Fibroblast of skin of right biceps (primary cell): ENCODE measurements at places on chromosomes 16 and 17.

DNA sequence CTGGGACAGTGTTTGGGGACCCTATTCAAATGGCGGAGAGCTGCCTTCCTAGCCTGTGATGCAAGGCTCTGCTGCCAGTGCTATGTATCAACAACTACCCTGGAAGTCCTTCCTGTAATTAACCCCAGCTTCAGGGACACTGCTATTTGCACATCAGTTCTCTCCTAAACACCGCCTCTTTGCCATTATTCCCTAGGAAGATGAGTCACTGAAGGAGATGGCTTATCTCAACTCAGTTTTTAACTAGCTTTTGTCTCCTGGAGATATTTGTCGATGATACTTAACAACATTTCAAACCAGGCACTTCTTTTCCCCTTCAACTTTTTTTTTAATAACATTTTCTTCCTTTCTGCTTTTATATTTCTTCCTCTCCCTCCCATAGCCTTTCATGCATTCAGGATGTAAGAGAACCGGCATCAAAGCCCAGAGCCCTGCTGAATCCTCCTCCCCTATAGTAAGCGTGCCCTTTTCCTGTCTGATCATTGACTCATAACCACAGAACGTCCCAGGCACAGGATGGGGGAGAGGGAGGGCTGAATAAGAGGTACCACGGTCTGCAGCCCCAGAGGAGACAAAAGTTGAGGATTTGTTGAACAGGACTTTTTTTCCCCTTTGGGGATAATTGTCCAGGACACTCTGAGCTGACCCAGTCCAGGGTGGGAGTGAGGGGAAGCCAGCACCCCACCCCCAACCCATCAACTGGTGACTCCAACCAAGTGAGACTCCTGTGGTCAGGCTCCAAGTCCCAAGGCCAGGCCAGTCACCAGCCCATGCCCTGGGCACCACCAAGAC is 387.8 kb upstream of the SALL1 start:
- peak; percentile 94 for DNase-seq

DNA sequence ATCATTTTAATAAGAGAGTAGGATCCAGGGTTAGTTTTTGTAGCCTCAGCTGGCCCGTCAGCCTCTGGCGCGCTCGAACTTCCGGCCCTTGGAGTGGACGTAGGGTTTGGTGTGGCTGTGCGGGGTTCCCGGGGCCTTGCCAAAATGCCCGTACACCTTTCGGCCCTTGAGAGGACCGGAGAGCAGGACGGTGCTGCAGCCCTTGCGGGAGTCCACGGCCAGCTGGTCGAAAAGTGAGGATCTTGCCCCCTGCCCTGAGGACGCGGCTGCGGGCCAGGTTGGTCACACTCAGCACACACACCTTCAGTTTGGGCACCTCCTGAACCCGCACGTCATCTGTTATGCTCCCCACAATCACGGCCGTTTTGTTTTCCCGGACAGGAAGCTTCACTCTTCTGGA is 42.2 kb upstream of the CNTNAP4 start:
- DNase-seq: no peak

DNA sequence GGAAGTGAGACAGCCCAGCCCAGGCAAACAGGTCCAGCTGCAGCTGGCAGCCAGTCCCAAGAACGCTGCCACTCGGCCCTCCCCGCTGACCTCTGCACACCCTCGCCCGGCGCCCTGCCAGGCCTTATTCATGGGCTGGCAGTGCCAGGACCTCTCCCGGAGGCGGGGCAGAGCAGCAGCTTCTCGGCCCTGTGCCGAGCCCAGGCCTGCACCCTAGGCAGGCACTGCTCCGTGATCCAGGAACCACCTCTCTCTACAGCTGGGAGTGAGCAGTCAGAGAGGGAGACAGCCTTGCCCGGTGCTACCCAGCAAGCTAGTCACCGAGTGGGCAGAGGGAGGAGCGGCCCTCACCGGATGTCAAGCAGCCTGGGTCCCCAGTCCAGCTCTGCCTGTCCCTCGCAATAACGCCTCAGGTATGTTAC is 79.9 kb upstream of the CBX4 start:
- DNase-seq: no peak

DNA sequence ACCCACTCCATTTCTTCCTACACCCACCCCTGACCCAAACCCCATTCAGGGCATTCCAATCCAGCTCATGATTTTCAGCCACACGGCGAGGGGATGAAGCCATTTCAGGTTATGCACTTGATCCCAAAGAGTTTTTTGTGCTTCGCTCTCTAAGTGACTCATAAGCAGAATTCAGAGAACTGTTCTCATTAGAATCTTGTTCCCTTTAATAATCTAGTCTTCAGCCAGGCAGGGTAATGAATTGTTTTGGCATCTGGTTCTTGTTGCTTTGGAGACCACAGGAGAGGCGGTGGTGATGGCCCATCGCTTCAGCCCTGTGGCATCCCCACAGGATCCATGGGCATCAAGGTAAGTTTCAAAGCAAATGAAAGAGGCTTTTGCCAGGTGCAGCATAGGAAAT is 4.8 kb upstream of the KRT31 start:
- DNase-seq: peak; percentile 55

GRCh38 chr16:89530401-89531381 is 22.5 kb downstream of the SPG7 start:
- no peak for DNase-seq

DNA sequence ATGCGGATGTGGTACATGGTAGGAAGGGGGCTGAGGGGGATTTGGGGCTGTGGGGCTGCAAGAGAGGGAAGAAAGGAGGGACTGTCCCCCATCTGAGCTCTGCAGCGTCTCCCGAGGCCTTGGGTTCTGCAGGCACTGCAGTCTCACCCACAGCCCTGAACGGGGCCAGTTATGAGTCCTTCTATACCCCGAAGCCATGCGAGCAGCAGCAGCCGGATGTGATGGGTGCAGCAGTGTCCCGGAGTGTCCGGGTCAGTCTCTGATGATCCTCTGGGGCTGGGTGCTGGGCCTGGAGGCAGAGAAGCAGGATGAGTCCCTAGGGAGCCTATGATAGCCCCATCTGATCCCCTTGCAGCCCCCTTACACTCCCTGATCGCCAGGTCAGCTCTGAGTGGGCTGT is 41.5 kb downstream of the CPNE2 start:
- no peak for DNase-seq

DNA sequence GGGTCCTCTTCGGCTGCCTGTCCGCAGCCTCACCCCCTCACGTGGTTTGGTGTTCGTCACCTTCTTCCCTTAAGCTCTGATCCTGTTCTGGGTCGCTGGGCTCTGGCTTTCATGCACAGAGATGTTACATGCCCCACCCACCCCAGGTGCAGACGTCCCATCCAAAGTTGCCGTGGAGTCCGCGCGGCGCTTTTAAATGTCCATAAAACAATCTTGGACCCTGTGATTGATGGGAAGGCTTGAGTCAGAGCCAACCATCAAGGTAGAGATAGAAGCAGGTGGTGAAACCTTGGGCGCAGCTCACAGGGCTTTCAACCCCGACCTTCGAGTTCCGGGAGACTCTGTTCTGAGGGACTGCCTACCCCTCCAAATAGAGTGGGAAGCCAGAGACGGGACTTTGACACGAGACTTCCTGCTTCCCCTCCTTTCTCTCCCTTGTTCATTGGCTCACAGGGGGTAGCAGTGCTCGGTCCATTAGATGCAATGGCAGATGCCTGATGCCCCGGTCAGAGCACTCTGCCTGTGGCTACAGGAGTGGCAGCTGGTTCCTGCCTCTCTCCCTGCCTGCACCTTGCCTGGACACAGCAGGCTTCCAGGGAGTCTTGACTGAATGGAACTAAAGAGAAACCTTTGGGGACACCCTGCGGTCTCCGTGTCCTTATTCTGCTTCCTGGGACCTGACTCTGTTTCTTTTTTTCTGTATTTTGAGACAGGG is 4.0 kb downstream of the ENGASE start:
- DNase-seq: no peak

- DNase-seq: peak; percentile 76
Measured at GRCh38 chr17:58447039-58447975, 30.0 kb upstream of the RNF43 start.

DNA sequence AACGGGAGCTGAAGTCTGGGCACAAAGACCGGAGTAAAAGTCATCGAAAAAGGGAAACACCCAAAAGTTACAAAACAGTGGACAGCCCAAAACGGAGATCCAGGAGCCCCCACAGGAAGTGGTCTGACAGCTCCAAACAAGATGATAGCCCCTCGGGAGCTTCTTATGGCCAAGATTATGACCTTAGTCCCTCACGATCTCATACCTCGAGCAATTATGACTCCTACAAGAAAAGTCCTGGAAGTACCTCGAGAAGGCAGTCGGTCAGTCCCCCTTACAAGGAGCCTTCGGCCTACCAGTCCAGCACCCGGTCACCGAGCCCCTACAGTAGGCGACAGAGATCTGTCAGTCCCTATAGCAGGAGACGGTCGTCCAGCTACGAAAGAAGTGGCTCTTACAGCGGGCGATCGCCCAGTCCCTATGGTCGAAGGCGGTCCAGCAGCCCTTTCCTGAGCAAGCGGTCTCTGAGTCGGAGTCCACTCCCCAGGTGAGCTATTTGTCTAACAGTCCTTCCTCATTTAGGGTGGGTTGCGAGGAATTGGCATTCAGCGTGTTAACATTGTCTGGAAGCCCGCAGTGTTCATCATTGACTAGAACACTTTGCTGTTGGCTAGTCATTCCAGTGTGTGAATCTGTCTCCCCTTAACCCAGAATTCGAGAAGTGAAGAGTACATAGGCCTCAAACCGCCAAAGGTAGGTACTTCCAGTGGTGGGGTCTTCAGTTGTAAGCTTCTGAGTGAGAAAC is 1.5 kb downstream of the CDK12 start:
- DNase-seq: no peak

- DNase-seq: no peak
Measured at GRCh38 chr17:9403257-9403656, 172.4 kb downstream of the STX8 start.

DNA sequence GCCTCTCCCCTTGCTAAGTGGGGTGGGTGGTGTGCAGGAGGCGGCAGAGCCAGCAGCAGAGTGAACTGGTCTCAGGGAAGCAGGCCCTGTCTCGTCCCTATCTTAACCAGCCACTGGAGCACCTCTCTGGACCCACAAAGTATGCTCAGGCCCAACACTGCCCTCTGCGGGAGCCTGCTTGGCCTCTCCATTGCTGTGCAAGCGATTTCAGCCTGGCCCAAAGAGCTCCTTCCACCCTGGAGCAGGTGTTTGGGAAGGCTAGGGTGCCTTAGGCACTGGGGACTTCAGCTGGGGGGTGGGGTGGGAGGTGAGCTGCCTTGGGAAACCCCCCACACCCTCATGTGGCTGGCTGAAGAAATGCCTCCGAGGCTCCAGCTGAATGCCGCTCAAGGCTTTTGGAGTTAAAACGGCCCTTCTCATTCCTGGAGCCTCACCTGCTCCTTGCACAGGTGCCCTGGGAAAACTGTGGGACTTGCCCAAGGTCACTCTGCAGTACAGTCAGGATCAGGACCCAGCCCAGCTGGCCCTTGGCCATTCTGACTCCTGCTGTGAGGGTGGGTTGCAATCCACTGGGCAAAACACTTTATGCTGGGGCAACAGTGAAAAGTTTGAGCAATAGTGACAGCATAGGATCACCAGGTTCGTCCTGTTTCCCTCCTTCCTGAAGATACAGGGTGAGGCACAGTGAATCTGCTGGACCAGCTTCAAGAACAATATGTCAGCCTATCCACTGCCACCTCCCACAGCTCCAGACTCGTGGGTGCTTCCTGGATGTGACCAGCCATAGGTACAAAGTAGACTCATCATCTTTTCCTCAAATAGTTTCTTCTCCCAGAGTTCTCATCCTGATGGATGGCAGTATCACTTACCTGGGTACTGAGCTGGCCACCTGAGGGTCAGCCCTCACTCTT is 5.9 kb upstream of the UBE2O start:
- DNase-seq: peak; percentile 42

DNA sequence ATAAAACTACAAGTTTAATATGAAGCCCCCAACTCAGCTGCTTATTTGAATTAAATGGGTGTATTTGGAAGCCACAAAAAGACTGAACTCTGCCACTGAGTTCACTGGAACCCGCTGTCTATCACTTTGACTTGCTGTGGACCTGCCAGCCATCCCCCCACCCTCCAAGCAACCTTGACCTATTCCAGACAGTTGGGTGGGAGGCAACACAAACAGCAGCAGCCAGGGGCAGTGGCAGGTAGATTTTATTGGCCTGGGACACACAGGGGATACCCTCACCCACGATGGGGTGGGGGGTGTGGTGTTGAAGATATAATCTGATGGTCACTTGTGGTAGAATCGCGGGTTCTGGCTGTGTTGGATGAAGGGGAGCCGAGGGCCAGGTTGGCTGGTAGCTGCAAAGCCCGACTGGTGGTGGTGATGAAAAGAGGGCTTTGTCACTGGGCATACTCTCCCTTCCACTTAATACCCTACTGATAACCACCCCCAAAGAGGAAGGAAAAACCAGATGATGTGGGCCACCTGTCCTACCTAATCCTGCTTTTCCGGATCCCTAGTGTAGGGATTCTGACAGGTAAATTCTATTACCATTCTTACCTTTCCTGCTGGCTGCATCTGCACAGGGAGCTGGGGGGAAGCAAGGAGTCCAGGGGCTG is 2.6 kb downstream of the GPS2 start:
- DNase-seq: no peak

DNA sequence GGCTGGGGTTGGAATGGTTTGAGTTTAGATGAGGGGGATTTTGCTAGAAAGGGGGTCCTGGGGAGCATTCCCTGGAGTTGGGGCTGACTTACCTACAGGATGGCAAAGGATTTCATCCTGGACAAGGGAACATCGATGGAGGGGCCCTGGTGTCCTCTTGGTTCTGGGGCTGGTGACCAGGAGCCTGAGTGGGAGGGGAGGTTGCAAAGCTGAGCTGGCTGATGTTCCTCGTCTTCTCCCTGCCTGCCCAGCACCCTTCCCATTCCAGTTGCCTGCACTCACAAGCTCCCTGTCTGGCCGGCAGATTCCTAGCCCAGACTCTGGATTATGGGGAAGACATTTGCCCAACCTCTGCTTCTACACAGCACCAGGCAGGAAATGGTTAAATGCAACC is 37.2 kb downstream of the ITGAE start:
- no peak for DNase-seq

DNA sequence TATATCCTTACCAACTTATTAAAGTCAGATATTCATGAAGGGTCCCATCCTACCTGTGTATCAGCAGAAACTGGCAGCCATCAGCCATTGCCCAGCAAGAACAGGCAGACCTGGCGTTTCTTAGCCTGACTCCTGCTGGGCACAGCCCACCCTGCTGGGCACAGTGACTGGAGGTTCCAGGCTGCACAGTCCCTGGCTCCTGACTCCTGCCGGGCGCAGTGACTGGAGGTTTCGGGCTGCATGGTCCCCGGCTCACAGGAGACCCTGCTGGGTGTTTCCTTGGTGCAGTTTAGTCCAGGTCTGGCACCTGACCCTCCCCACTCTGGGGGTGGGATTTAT is 6.7 kb downstream of the TIMM22 start:
- no peak for DNase-seq

DNA sequence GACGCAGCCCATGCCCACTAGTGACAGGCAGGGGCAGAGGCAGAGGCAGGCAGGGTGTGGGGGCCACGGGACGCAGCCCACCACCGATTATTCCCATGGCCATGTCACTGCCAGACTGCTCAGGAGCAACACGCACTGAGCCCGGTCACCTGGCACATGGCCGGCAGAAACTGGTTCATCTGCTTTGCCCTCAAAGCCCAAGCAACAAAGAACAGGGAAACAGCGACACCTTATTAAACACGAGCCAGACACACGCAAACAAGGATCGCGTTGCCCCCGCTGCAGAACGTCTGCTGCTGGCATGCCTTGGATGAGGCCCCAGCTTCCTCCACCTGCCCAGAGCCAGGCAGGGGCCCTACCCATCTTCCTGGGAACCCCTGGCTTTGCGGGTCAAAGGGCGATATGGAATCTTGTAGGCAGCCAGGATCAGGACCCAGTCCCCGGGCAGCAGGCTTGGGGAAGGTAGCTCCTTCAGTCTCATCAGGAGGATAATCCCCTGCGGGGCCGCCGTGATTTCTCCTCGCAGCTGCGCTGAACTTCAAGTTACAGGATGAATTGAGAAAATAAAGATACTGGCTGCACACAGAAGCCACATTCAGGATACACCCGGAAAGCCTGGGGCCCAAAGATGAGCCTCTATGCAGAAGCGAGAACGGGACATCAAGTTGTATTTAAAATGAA is 4.8 kb downstream of the TBC1D16 start:
- no peak for DNase-seq
